ENCODE measurements at places on chromosomes 11 and 22.

DNA sequence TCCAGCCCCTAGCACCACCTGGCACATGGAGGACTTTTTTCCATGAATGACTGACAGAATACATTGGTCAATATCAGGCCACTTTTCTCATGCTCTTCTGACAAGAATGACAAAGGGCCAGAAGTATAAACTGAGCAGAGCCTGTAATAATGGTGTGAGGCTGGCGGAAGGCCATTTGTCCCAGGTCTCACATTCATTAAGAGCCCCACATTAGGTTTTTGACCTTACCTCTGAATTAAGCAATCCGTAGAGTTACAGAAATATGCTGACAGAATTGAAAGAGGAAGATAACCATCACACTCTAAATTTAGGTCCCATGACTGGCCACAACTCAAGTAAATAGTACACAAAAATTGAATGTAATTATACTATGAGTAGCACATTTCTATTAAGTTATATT, 55.2 kb downstream of the SYT9 start:
- no peak for DNase-seq

- DNase-seq = no peak
Observed at GRCh38 chr22:30885001-30885366, 83.6 kb downstream of the MORC2 start.

- peak; percentile 76 for DNase-seq
Observed at GRCh38 chr22:41682033-41682807, 6.4 kb downstream of the SNU13 start.

DNA sequence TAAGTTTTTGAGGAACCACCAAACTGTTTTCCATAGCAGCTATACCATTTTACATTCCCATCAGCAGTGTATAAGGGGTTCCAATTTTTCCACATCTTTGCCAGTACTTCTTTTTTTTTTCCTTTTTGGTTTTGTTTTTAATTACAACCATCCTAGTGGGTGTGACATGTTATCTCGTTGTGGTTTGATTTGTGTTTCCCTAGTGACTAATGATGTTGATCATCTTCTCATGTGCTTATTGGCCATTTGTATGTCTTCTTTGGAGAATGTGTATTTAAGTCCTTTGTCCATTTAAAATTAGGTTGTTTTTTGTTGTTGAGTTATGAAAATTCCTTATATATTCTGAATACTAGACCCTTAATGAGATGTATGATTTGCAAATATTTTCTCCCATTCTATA, 59.3 kb downstream of the STIM1 start:
- DNase-seq = no peak
